ENCODE measurements at places on chromosomes 5 and 9.
A peak's percentile ranks its signal among the peaks of the same experiment; 100 is the strongest.

GRCh38 chr9:86907346-86907745 lies 40.0 kb downstream of the GAS1 start:
- DNase-seq = no peak

GRCh38 chr9:107690021-107690420 lies 200.5 kb upstream of the KLF4 start:
- no peak for DNase-seq

DNA sequence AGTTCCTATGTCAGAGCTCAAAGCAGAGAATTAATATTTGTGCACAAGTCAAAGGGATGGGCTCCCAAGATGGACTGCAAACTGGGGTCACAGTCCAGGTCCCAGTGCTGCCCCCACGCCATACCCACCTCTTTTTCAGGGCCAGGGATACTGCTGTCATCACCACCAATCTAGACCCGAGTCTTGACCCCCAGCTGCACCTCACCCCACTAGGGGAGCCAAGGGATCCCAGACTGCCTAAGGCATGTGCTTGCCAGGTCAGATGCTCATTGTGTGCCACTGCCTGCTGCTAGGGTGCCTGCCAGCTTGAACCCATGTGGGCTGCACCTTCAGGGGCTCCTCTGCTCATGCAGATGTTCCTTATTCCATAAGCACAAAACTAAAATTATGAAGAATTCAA lies 215.6 kb upstream of the NREP start:
- no peak for DNase-seq

DNA sequence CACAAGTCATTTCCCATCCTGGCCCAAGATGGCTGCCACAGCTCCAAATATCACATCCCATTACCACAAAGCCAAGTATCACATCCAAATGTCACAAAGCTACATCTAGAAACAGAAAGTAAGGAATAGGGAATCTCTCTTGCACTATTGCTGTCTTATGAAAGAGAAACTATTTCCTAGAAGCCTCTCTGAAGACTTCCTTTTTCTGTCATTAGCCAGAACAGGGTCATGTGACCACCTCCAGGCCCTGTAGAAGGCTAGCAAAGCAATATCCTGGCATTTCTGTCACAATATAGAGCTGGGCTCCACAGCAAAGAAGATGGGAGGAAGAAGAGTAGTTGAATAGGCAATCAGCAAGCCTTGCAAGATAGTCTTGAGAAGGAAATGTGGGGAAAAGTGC lies 99.2 kb downstream of the SH3TC2 start:
- no peak for DNase-seq

DNA sequence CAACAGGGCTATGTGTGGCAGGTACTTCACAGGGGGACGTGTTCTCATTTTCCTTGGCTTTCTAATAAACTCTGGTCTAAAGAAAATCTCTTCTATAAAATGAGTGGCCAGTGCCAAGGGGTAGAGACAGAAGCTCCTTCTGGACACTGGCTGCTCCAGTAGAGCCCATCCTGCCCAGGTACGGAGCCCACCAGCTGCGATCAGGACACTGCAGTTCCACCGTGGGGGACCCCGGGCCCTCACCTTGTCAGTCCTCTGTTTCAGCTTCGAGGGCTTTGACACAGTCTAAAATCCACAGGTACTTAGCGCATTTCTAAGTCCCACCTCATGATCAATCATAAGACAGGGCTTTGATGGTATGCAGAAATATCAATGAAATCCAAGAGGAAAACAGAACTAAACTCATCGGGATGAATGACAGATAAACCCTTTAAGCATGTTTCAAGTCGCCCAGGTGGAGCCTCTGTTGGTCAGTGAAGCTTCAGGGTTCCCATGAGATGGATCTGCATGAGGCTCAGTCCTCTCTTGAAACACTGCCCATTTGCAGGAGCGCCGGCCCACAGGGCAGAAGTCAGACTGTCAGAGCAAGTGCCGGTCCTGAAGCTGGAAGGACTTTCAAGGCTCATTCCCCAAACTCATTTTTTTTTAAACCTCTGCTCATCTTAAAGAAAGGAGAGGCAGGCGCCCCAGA lies 20.3 kb upstream of the TERT start:
- peak; percentile 6 for DNase-seq

DNA sequence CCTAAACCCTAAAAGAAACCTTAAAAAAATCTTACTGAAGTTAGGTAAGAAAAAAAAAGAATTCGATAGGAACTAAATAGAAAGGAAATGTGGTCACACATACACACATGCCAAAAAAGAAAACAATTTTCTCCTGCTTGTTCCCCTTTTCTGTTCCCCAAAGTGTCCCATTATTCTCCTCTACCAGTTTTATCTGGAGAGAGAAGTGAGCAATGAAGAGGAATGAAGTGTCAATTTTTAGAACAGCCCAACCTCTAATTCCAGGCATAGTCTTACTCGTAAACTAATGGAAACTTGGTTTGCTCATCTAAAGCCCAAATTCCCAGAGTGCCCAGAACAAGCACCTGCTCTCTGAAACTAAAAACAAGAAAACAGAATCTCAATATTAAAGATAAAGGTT lies 26.1 kb downstream of the AP3B1 start:
- no peak for DNase-seq

DNA sequence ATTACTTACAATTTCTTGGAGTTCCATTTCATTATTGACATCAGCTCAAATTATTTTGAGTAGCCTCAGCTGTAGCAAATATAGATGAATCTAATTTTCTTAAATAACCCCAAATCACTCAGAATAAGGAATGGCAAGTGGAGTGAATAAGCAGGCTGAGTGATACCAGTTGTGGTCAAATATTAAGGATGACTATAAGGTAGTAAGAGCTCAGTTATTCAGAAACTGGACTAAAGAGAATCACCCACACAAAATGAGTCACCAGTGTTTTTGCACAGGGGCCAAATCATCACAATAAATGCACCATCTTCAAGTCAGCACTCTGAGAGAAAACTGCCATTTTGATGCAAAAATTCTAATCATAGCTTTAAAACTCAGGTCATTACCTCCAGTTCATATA lies 128.9 kb upstream of the TARS1 start:
- DNase-seq = no peak

- DNase-seq = no peak
Measured at GRCh38 chr5:180114304-180115003, 42.9 kb upstream of the RNF130 start.

DNA sequence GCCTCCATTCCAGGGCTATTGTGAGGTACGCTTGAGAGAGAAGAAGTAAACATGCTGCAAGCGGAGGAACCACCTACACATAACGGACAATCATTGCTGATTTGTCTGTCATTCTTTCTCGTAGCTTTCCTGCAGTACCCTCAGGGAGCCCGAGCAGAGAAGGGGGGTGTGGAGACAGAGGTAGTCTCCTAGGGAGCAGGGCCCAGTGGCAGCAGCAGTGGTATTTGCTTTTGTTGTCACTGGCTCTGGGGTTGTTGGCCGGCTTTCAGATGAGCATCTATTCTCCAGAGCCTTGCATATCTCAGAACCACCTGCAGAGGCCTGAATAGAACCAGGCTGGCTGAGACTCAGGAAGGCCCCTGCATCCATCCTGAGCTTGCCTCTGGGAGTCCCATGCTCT lies 19.9 kb downstream of the ENHO start:
- DNase-seq = no peak

GRCh38 chr9:113393281-113393680 lies 7.8 kb downstream of the ALAD start:
- DNase-seq = no peak

- no peak for DNase-seq
Measured at GRCh38 chr9:100268271-100268670, 84.5 kb downstream of the TEX10 start.

- DNase-seq = no peak
Measured at GRCh38 chr9:83153030-83153429, 90.1 kb upstream of the RASEF start.

- no peak for DNase-seq
Measured at GRCh38 chr9:129156163-129156562, 21.9 kb downstream of the IER5L start.

DNA sequence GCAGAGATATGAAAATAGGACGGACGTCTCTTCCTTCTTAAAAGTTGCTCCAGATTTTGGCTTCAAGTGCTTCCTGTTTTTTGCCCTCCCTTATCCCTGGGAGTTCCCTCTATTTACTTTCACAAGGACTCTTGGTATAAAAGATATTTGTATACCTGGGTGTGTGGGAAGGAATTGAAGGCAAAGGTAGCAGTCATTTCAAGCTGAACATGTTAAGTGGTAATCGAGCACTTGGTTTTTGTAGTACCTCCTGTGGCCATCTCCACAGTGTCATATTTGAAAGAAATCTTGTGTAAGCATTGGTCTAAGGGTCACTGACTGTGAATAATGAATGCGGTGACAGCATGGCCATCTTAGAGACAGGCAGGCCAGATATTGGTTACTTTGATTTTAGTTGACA lies 593.6 kb downstream of the MTRR start:
- no peak for DNase-seq

DNA sequence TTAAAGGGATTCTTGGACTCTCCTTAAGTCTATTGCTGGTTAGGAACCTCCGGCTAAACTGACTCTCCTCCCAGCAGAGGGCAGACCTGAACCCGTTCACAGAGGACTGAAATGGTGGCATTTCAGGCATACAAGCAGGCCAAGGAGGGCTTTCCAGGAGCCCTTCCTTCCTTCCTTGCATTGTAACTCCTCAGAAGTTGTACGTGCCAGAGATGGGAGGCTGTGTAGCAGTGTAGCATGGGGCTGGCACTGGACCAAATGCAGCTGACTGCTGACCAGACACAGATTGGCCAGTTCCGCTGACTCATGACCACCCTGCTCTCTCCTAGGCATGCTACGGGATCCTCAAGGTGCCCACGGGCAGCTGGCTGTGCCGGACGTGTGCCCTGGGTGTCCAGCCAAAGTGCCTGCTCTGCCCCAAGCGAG lies 36.4 kb downstream of the JADE2 start:
- DNase-seq = peak; percentile 46

DNA sequence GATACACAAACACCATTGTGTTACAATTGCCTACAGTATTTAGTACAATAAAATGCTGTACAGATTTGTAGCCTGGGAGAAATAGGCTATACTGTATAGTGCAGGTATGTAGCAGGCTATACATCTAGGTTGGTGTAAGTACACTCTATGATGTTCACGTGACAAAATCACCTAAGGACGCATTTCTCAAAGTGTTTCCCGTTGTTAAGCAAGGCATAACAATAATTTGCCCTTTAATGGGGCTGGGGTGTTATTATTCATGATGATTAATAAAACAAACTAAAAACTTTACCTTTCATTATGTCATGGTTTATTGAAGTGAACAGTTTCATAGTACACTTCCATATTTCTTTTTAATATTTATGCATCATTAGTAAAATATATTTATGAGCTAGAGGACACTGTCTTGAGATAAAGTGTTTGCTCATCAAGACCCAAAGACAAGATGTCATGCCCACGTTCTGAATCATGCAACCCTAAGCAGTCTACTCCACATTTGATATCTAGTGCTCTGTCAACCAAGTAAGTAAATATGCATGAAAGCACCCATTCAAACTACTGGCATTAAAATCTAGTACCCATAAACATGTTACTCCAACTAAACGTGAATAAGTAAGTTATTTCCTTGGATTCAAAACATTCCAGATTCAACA lies 220.5 kb downstream of the NR2F1-AS1 start:
- DNase-seq = no peak
